Activated CD8-positive, alpha-beta memory T cell treated with anti-CD3 and anti-CD28 coated beads for 1 hour (primary cell): ENCODE measurements at places on chromosomes 13 and 19.

- DNase-seq = no peak
Measured at GRCh38 chr13:79512950-79513349, 32.0 kb downstream of the NDFIP2 start.

DNA sequence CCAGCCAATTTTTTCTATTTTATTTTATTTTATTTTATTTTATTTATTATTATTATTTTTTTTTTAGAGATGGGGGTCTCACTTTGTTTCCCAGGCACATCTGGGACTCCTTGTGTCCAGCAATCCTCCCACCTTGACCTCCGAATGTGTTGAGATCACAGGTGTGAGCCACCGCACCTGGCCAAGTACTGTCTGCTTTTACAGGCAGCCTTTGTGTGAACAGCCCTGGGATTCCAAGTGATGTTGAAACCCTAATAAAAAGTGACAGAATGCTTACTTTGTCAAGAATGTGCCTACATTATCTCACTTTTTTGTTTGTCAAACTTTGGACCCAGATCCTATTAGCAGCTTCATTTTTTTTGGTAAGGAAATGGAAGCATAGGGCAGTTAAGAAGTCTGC, 220.1 kb upstream of the EDNRB start:
- no peak for DNase-seq

DNA sequence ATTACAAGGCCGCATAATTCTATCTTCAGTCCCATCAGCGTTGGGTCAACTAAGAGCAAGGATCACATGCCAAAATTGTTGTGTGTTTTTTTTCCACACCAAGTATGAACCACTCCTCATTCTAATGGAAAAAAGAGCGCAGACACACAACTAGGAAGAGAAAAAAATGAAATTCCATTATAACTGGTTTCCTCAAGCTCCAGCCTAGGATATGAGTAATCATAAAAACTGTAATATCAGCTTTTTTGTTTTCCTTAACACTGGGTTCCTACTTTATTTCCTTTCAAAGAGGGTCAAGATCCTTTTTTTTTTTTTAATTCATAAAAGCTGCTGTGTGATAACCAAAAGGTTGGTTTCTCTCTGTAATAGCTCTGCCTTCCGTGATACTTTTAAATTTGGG, 19.4 kb downstream of the TSHZ3 start:
- DNase-seq = no peak

DNA sequence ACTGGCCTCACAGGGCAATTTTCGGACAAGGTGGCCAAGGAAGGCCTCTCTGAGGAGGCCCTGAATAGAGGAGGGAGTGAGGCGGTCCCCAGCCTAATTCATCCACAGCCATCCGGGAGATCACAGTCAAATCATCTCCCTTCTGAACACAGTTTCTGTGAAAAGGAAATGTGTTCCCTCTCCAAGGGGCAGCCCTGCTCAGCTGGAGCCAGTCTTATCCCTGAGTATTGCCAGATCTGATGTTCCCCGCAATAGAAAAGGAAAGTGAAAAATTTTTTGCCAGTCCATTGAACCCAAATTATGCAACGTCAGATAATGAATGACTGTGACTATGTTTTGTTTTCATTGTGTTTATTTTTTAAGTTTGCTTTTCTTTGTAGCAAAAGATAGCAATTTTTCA, 125.9 kb downstream of the SIPA1L3 start:
- no peak for DNase-seq

DNA sequence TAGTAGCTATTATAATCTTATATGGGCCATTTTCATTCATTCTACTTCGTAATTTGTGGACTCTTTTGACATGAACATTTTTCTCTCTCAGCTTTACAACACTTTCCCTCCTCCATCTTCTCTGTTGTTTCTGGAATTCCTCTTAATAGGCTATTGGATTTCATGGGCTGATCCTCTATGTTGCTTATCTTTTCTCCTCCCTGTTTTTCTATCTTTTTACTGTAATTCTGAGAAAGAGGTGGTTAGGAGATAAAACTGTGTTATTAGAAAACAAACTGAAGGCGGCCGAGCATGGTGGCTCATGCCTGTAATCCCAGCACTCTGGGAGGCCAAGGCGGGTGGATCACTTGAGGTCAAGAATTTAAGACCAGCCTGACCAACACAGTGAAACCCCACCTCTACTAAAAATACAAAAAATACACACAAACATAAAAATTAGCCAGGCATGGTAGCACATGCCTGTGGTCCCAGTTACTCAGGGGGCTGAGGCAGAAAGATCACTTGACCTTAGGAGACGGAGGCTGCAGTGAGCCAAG, 188.1 kb downstream of the UGGT2 start:
- DNase-seq = no peak

GRCh38 chr13:31322702-31323405, 123.1 kb downstream of the B3GLCT start:
- no peak for DNase-seq

GRCh38 chr19:49512970-49513745, 697 bp downstream of the FCGRT start:
- DNase-seq = no peak

GRCh38 chr13:28539625-28540286, 44.8 kb upstream of the FLT1 start:
- DNase-seq = no peak

DNA sequence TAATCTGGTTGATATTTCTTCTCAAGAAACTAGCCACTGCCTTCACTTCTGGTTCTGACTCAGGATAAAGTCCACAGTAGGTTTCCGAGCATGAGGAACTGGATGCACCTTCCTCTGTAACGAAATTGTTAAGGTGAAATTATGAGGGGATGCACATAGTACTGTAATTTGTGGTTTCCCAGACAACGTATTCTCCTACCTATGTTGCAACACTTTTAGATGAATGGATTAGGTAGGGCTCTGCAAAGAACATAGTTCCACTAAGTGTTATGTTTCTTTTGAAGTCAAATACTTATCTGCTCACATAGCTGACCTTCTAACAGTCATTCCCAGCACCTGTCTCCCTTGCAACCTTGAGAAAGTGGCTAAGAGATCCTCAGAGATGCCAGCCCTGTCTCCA, 5.7 kb upstream of the ZC3H13 start:
- no peak for DNase-seq

DNA sequence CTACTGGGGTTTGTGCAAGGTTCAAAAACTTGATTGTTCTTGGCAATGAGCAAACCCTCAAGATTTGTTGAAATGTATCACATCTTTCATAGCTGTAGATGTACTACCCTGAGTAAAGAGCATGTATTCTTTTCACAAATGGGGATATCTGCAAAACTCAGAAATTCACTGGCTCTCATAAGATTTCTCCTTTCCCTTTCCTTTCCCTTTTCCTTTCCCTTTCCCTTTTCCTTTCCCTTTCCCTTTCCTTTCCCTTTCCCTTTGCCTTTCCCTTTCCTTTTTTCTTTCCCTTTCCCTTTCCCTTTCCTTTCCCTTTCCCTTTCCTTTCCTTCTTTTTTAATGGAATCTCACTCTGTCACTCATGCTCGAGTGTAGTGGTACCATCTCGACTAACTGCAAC, 69.1 kb downstream of the FNDC3A start:
- DNase-seq = no peak
